Stimulated activated CD4-positive, alpha-beta T cell treated with anti-CD3 and anti-CD28 coated beads, Interleukin-15, amount 100 ng/mL, for 1 hour (primary cell): ENCODE measurements at places on chromosomes 7 and 10.

GRCh38 chr7:78052112-78052511 is 253.5 kb downstream of the PHTF2 start:
- no peak for DNase-seq

GRCh38 chr10:117318909-117319308 is 56.3 kb downstream of the PDZD8 start:
- DNase-seq: no peak

- no peak for DNase-seq
Measured at GRCh38 chr7:33757563-33758165, 147.7 kb upstream of the BMPER start.

DNA sequence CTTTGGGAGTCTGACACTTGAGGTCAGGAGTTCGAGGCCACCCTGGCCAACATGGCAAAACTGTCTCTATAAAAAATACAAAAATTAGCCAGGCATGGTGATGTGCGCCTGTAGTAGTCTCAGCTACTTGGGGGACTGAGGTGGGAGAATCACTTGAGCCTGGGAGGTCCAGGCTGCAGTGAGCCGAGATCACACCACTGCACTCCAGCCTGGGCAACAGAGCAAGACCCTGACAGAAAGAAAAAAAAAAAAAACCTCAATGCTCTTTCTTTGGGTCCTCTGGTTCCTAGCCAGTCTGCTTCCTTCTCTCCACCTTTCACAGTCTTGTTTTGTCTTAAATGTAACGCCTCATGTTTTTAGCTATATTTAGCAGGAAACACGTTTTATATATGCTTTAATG is 9.4 kb downstream of the OGDH start:
- no peak for DNase-seq

DNA sequence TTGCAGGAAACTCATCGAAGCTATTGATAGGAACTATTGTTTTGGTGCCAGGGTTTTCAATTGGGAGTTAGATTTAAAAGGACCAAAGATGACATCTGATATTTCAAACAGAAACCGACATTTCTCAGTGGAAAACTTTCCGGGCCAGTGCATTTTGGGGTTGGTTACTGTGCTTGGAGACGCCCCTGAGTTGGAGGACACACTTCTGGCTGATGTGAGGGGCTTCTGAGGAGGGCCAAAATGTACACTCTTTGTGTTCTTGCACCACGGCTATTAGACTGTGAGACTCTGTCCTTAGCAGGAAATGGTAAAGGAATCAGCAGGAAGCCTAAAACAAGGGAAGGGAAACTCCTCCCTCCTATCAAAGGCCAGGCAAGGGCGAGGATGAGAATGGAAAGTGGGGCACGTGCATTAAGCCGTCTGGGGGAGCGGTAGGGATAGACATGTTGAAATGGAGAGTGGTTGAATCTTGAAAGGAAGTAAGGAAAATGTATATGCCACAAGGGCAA is 1.8 kb upstream of the SRGN start:
- no peak for DNase-seq

DNA sequence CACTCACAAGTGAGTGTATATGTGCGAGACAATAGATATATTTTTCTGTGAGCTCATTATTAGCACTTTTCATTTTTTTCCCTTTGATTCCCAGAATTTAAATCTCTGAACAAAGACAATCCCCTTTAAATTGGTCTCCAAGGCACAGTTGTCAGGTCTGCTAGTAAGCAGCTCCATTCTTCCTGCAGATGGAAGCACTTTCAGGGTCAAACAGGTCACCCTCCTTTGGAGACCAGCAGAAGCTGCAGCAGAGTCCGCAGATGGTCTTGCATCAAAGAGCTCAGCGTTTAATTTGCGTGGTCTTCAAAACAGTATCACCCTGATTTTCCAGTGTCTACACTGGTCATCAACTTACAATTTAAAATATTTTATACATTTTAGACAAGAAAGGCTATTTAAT is 543.8 kb downstream of the ARL4A start:
- no peak for DNase-seq

DNA sequence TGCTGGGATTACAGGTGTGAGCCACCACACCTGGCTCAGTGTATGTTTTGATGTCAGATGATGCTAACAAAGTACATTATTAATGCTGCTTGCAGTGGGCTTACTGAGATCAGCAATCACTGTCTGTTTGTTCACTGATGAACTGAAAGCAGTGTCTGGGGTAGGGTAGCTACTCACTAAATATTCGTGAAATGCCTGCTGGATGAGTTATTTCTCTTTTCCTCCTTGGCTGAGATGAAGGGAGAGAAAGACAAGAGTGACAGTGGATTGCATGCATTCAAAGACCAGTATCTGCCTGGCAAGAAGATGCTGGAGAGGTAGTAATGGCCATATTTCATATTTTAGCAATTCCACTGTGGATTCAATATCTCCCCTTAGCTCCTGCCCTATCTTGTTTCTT is 32.3 kb downstream of the FAM107B start:
- DNase-seq: no peak

- no peak for DNase-seq
Measured at GRCh38 chr10:113499806-113500205, 53.0 kb upstream of the HABP2 start.

GRCh38 chr10:100623521-100624230 is 87.9 kb downstream of the HIF1AN start:
- DNase-seq: no peak

DNA sequence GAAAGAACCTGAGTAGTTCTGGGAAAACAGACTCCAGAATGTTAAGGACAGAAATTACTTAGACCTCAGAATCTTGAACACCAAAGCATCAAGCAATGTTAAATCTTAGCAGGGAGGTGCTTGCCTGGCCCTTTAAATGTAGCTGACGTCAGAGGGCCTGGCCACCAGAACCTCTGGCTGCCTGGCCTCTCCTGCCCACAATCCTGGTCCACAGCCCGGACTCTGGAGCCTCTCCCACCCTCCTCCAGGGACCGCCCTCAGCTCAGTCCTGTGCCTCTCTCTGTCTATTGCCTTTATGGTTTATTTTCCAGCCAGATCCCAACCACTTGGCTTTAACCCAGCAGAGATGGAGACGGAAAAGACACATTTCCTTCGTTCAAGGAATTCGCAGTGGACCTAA is 42.2 kb upstream of the EGR2 start:
- DNase-seq: no peak

DNA sequence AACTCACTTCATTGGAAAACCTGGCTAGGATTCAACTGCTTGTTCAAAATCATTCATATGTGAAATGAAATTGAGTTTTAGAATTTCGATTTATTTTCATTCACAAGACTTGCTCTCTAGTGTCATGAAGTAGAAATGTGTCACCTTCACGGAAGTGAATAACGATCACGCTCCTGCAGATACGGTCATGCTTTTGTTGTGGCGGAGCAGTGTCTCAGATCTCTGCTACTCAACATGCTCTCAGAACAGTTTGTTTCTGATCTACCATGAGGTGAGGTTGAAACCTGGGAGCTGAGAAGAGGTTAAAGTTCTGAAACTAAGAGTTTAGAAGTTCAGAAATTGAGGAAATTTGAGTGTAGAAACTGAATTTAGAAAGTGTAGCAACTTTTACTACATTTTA is 13.8 kb upstream of the PITRM1 start:
- peak; percentile 16 for DNase-seq

DNA sequence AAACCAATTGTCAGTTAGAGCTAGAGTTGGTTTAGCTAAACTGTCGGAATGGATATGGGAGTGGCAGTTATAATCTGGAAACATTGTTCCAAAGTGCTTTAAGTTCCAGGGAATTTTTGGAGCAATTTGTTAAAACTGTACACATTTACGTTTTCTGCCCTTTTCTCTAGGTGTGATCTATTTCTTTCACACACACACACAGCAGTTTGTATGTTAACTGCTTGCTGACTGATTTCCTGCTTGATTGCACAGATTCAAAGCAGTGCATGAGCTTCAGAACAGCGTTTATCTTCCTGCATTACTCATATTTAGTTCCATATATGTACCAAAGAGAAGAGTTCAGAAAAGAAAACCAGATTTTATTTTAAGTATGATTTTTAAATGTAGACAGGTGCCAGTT is 57.9 kb downstream of the MGMT start:
- no peak for DNase-seq

DNA sequence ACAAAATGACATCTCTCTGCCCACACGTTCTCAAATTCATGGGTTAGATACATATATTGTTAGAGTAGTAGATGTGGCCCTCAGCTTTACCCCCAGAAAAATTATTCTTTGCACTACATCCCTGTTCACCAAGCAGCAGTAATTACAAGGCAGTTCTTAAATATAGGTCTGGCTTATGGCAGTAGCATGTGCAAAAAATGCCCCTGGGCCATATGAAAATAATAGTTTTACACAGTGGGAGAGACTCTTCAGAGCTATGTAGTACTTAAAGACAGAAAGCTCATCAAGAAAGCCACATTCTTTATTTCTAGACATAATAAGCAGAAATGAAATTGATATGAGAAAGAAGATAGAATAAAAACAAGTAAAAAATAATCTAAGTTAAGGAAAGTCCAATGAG is 196.3 kb upstream of the FOXP2 start:
- no peak for DNase-seq

DNA sequence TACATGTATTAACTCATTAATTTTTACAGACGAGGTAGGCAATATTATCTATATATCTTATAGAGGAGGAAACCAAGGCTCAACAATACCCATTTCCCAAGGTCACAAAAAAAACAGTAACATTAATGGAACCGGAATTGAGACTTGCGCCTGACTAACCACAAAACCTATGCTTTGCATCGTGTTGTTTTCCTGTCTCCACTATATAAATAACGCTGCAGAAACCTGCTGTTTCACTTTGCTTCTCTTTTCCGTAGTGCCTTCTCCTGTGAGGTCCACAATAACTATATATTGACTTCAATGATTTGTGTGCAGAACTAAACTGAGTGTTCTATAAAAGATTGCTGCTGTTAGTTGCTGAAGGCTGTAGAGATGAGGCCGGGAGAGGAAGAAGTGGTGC is 97.7 kb upstream of the RPA3 start:
- no peak for DNase-seq

GRCh38 chr10:91006752-91007346 is 86.0 kb upstream of the ANKRD1 start:
- no peak for DNase-seq

GRCh38 chr10:51743146-51743545 is 43.8 kb upstream of the CSTF2T start:
- no peak for DNase-seq

DNA sequence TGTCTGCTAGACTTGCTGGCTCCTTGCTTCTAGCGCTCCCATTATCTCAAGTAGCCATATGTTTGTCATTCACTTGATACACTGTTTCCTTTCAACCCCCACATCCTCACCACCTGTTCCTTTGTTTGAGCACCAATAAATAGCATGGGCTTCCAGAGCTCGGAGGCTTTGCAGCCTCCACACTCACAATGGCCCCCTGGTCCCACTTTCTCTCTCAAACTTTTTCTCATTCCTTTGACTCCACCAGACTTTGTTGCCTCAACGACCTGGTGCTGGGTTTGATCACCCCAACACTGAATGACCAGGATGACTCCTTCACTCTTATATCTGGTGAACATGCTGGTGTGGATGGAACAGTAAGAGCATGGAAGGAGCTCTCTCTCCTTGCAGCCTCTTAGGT is 114.5 kb upstream of the TRIM24 start:
- no peak for DNase-seq

DNA sequence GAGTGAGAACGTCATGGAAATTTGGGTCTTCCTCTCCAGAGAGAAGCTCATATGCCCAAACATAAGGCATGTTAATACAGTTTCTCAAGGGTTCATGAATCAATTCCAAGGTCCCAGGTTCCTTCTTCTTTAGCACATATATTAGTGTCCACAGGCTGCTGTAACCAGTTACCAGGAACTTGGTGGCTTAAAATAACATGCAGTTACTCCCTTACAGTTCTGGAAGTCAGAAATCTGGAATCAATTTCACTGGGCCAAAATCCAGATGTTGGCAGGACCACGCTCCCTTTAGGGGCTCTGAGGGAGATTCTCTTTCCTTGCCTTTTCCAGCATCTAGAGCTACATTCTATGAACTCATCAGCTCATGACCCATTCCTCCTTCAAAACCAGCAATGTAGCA is 64.8 kb downstream of the MRC1 start:
- DNase-seq: no peak

DNA sequence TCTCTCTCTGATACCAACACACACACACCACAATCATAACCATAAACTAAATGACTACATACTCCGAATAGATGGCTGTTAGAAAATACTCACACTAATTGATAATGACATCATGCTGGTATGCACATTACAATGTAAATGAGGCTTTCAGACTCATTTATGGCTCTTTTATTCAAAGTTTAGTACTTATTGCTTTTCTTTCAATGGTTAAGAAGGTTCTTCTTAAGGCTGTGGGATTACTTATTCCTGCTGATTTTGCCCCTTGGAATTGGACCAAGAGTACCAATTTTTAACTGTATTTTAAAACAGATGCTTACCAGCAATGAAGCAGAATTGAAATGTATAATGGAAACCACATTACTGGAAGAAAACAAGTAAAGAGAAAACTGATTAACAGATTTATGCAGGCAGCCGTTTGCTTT is 20.6 kb upstream of the CABCOCO1 start:
- no peak for DNase-seq

DNA sequence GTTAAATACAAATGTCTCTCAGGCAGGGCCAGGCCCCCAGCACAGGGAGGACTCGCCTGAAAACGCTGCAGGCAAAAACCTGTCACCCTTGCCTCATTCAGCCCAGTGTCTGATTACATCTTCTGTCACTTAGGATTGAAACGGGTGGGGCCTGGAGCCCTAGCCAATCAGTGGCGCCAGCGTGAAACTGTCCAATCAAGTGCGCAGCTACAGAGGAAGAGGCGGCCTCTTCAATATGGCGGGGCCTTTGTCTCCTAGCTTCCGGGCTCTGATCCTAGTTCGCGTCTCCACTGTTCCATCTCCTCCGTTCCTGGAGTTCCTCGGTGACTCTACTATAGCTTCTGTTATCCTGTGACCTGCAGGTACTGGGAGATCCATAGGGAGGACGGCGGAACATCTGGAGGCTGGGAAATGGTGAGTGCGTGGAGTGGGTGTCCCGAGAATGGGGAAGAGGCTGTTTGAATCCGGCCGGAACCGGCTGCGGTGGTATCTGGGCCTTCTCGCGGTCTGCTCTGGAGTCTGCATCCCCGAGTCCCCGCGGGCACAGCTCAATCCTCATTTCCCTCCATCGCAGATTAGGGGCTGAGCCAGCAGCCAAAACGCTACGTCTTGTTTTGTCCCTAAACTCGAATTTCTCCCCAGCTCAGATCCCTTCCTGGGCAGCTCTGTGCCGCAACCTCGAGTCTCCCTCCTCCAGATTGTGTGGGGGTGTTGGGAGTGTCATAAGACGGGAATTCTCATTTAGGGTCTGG is at the start of gene ZNF736:
TSS of gene ZNF736 (plus strand) at position 222 of the 752 bp plus-strand sequence. CDS start at position 412, 190 bp downstream.
- peak; percentile 71 for DNase-seq

GRCh38 chr10:12950583-12951128 is 50.9 kb downstream of the CCDC3 start:
- DNase-seq: no peak

GRCh38 chr10:98262571-98262970 is 5.4 kb downstream of the LOXL4 start:
- no peak for DNase-seq

DNA sequence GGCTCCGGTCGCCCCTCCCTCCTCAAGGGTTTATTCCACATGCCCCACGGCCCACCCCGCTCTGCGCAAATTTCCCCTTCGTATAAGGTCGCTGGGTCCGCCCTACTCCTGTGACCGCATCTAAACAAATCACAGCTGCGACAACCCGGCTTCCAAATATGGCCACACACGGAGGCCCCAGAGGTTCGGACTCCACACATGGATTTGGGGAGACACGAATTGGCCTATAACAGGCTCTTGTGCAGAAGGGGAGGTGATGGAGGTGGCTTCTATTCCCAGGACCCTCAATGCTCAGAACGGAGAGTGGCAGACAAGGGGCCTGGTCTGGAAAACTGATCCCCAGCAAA is 90.1 kb downstream of the FOXL3 start:
- DNase-seq: no peak
